ENCODE measurements at places on chromosomes 2 and 18.

DNA sequence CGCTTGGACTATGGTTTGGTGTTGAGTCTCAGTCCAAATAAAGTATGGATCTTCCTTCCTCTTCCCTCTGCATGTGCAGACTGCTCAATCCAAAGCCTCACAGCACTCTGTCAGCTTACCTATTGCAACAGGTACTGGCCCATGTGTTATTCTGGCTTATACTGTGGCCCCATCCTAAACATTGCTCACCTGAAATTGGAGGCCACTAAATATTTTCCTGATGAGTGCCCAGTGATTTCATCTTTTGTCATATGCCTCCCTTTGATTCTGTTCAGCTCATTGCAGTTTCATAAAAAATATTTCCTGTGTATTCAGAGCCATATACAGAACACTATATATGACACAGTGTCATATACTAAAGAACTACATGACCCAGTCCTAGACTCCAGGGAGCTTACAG, 86.3 kb upstream of the FAM136A start:
- DNase-seq = no peak

GRCh38 chr2:170742000-170742399, 26.9 kb downstream of the SP5 start:
- no peak for DNase-seq

DNA sequence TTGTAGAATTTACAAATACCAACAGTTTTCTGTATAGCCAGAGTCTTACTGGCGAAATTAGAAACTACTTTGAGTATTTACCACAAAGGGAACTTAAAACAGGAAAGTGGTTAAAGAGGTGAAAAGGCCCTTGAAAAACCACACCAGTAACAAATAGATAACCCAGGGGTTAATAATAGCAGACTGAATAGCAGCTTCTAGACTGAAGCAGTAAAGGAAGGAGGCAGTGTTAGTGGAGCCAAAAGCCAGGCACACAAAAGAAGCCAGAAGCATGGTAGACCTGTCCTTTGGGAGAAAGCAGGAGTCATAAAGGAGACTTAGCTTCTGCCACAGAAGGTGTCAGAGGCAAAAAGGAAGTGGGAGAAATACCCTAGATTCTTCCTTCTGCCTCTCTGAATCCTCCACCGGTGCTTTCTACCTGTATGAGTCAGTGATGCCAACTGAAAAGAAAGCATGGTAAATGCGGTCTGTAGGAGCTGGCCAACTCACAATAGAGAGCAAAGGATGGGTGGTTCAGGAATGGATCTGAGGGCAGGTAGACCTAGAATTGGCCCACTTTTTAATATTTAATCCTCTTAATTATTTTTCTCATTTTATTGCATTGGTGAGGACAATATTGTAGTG, 97.3 kb downstream of the ARL6IP6 start:
- DNase-seq = no peak

DNA sequence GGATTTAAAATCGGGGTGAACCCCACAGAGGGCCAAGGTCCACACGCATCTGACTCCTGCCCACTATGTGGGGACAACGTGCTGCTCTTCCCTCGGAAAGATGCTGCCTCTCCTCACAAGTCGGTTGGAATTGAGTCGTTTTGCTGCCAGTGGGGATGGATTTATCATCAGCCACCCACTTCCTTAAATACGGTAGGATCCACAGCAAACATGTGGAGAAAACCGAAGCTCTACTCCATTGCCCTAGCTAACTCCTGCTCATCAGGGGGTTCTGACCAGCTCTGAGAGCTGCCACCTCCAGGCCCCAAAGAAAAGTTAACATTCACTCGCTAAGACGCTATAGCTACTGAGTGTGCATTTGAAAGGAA, 80.9 kb downstream of the CHRNA1 start:
- peak; percentile 67 for DNase-seq

- DNase-seq = peak; percentile 51
These were observed 35.1 kb upstream of the SLC14A1 start for GRCh38 chr18:45688833-45689232.

- no peak for DNase-seq
These were observed at the start of gene GALNT5 for GRCh38 chr2:157257312-157258252. GALNT5 (plus strand) TSS chr2:157257705; CDS start chr2:157258083, 378 bp downstream.

GRCh38 chr18:76457475-76457874, 37.6 kb downstream of the ZNF516 start:
- DNase-seq = no peak

- no peak for DNase-seq
These were observed 399.4 kb upstream of the HS6ST1 start for GRCh38 chr2:128717758-128718710.

DNA sequence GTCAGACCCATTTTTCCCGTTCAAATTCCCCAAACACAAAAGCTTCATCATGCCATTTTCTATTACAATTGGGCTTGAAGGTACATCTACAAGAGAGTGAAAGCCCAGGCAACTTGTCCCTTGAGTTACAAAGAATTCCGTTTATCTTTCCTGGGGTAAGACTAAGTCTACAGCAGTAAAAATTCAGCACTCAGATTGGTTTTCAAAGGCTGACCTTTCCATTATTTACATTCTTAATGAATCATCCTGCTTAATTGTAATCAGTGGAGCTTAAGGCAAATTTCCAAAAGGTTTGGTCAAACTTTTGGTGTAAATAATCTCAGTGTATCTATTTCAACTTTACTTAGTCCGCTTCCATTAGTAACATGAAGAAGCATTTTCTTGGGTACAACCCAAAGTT, 33.4 kb upstream of the ST3GAL5 start:
- DNase-seq = no peak

GRCh38 chr2:20562540-20563225, 88.2 kb downstream of the HS1BP3 start:
- no peak for DNase-seq

GRCh38 chr2:26694001-26694400, 1.5 kb downstream of the KCNK3 start:
- no peak for DNase-seq

- no peak for DNase-seq
These were observed 11.6 kb downstream of the CD28 start for GRCh38 chr2:203718087-203718486.

GRCh38 chr2:145744541-145745386, 1224.8 kb upstream of the ZEB2 start:
- DNase-seq = no peak

GRCh38 chr2:164710837-164711765, 89.8 kb upstream of the GRB14 start:
- DNase-seq = no peak

GRCh38 chr2:8368463-8368862, 313.4 kb upstream of the ID2 start:
- DNase-seq = no peak

DNA sequence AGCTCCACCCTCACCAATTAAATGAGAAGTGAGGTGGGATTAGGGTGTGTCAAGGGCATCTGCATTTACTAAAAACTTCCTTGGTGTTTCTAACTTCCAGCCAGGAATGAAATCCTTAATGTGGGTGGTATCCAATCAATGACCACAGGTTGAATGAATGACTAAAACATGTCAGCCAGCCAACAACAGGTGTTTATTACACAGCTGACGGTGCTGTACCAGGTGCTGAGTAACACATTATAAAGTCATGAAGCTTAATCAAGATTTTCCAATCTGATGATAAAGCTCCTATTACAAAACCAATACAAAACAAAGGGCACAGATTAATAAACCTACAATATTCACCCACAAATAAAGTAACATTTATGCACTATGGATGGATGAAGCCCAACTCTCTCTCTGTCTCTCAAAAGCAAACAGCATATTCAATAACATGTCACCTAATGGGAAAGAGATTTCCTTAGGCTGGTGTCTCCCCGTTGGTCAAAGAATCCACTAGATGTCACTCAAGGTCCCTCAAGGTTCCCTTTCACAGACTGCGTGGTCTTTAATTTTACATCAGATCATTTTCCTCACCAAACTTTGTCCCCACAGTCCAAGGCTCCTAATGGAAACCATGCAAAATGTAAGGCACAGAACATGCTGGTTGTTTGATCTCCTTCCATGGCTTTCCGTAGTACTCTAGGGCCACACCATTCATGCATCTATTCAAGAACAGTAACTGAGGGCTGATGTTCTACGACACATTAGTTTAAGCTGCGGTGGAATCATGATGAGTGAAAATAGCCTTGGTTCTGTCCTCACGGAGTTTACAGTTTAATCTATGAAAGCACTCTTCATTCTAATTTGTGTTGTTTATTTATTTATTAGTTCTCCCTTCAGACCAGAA, 6.4 kb upstream of the PTPN4 start:
- DNase-seq = peak; percentile 67

DNA sequence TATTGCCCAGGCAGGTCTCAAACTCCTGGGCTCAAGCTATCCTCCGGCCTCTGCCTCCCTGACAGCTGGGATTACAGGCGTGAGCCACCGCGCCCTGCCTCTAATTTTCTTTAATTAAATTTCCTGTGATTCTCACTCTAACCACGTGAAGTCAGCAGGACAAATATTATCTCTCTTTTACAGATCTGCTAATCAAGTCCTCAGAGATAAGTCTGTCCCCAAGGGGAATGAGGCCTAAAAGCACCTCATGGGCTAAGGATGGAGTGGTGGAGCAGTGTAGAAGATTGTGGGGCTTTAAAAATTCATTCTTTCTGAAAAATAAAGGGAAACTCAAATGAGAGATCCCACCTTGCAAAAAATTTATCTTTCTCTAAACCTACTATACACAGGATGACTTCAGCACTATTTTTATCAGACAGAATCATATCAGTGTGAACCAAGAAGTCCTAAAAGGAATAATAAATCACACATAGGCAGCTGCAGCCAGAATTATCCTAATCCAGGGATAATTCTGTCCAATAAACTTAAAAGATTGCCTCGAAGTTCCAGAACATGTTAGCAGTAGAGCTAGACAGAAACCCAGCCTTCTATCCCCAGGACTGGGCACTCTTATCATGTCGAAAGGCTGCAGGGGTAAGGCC, 38.3 kb upstream of the BMPR2 start:
- DNase-seq = no peak

GRCh38 chr2:106160786-106161261, 33.3 kb downstream of the UXS1 start:
- peak; percentile 65 for DNase-seq

DNA sequence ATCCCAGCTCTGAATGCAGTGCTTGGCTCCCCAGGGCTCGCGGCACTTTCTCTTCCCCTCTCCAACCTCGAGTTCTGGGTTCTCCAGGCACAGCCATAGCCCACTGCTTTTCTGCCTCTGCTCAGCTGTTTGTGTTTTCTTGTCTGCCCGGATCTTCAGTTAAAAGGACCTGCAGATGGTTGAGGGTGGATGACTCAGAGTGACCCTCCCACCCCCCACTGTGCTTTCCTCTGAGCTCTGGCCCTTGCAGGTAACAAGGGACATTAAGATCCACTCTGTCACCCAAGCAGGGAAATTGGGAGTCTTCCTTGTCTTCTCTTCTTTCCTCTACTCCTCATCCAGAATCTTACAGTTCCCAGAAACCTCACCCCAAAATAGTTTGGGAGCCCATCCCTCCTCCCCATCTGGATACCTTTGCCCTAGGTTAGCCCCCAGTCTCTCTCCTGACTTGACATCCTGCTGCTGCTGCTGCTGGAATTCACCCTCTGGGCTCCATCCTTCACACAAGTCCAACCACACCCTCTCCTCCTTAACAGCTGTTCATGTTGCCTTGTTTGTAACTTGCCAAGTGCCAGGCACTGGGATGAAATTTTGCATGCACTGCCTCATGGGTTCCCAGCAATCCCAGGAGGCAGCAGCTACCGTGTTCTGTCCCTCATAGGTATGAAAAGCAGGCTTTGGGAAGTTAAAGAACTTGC, 157.9 kb upstream of the TTC39C start:
- no peak for DNase-seq

GRCh38 chr2:69203166-69203985, 183.7 kb downstream of the GFPT1 start:
- no peak for DNase-seq

GRCh38 chr2:149648282-149649030, 60.9 kb upstream of the MMADHC start:
- DNase-seq = no peak

- no peak for DNase-seq
These were observed 74.0 kb downstream of the MYO1B start for GRCh38 chr2:191319186-191319585.

- no peak for DNase-seq
These were observed 94.4 kb upstream of the GPC1 start for GRCh38 chr2:240341064-240341463.

DNA sequence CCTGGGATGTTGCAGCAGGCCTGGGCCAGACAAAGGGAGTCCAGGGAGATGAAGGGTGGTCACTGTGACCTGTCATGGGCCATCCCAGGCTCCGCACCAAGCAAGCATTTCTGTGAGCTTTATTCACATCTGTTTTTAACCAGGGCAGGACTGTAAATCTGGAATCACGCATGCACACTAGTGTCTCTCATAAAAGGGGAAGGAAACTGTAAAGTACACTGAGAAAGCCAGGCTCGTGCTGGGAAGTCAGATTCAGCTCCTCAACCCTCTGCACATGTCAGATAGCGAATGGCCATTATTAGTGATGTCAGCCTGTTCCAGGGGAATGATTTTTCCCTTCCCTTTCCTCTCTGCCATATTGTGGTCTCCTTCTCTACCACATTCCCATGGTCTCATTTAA, 818.6 kb upstream of the RAB6C start:
- DNase-seq = no peak

- no peak for DNase-seq
These were observed 100.4 kb downstream of the GPD2 start for GRCh38 chr2:156536534-156536933.

Measured in B cell (primary cell).